SJSA1 (cell line): ENCODE measurements at places on chromosomes 2 and 18. TPM values are rescaled to one million over a fixed set of nuclear protein-coding genes. Genes with fewer than 3 reads are reported as not detected.
A peak's percentile ranks its signal among the peaks of the same experiment; 100 is the strongest.

KLHL30 gene
- 0.50 and 1.5 TPM in 2 replicates for total RNA-seq

UGT1A10 gene
- total RNA-seq, result not detected in 2 replicates

- no peaks in the 10 kb centered on the region for H3K36me3 ChIP-seq
- H3K4me1 ChIP-seq, result no peaks in the 10 kb centered on the region
- H3K27me3 ChIP-seq, result no peaks in the 10 kb centered on the region
- no peak overlapping the region for H3K27ac ChIP-seq
- no peak overlapping the region for H3K4me3 ChIP-seq
Measured at GRCh38 chr2:223315813-223316212, 263.8 kb downstream of the KCNE4 start.

DNA sequence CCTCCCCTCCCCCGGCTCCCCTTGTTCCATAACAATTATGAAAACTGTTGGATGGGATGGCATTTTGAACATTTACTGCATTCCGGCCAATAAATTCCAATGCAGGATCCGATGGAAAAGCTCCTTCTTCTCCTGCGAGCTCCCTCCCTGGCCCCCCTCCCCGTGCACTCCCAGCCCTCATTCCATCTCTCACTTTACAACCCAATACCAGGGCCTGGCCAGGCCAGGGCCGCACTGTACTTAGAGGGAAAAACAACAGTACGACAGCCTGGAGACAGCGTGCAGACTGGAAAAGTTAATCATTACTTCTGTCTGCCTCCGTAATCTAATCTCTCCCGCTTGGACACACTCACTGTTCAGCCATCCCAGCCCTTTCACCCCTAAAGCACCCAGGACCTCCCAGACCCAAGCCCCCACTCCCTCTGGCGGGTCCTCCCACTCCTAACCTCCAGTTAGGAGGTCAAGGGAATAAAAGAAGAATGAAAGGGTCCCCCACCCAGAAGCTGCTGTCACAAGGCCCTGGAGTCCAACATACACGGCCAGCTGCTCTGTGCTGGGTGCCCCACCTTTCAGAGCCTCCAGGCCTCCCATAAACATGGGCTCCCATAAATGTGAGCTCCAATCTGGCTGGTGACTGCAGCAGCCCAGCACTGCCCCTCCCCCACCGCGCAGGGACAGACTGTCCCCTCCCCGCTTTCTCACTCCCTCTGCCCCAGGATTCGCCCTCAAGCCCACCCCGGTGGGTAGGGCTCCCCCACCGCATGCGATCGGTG lies 20.6 kb downstream of the SMAD7 start:
- no peak overlapping the region for H3K4me3 ChIP-seq
- peak overlapping the region; percentile 47 for H3K27ac ChIP-seq
- peaks cover 94% of the 10 kb centered on the region for H3K4me1 ChIP-seq

DNA sequence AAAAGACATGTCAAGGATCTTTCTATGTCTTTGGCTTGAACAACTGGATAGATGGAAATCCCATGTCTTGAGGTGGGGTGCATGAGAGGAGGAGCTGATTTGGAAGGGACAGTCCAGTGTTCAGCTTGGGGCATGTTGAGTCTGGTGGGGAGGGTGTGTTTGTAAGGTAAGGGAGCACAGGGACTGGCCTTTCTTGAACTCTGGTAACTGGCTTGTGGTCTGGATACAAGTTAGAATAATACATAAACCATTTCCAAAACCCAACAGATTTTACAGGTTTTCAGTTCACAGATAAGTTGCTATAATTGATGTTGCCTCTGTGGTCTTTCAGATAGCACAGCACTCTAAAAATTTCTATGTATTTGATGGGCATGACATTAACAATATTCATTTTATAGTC lies 24.2 kb downstream of the RHBDD1 start:
- no peak overlapping the region for H3K4me3 ChIP-seq
- H3K4me1 ChIP-seq, result peaks cover 7% of the 10 kb centered on the region
- peaks cover 2% of the 10 kb centered on the region; the same call in 1 of the 2 replicates for H3K36me3 ChIP-seq
- H3K27me3 ChIP-seq, result no peaks in the 10 kb centered on the region
- no peak for DNase-seq
- H3K27ac ChIP-seq, result no peak overlapping the region

GRCh38 chr2:137178951-137179377 lies 413.6 kb downstream of the THSD7B start:
- H3K27me3 ChIP-seq, result no peaks in the 10 kb centered on the region
- H3K4me3 ChIP-seq, result no peak overlapping the region
- H3K27ac ChIP-seq, result no peak overlapping the region

DNA sequence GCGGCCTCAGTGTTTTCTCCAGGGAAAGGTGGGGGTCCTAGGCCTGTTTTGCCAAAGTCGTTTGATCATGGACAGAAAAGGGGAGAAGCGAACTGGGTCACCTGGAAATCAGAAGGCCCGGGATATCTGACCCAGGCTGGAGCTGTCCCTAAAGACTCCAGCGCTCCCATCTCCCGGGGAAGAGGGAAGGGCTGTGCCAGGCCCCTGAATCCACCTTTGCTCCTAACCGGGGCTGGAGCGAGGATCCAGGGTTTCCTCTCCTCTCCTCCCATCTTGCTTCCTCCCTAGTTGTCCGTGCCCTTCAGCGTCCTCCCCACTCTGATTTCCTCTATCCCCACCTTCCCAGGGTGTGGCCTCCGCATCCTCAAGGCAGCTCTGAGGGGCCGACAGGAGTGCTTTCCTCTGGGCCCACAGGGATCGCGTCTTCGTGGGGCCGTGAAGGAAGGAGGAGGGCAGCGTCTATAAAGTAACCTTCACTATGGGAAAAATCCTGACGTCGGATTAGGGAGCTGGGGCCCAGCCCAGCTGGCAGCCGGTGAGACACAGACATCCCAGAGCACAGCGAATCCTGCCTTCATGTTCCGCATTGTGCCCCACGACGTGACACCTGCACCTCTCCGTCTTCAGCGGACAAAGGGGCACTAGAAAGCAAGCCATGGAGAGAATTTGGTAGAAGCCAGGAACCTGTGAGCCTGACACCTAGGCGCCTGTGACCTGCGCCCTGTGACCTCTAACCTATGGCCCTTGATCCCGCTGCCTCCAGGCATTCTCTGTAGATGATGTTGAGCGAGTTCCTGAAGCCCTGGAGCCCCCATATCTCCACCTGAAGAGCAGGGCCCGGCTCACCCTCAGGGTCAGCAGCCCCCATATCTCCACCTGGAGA lies 212.7 kb upstream of the SALL3 start:
- no peak for DNase-seq
- H3K4me1 ChIP-seq, result no peaks in the 10 kb centered on the region
- no peaks in the 10 kb centered on the region for H3K36me3 ChIP-seq
- H3K4me3 ChIP-seq, result no peak overlapping the region
- H3K27ac ChIP-seq, result no peak overlapping the region

GRCh38 chr2:131035112-131035825 lies 58.0 kb downstream of the FAM168B start:
- H3K4me1 ChIP-seq, result peaks cover 20% of the 10 kb centered on the region
- peak overlapping the region; percentile 42 for H3K4me3 ChIP-seq
- H3K36me3 ChIP-seq, result no peaks in the 10 kb centered on the region
- DNase-seq, result no peak
- no peaks in the 10 kb centered on the region for H3K27me3 ChIP-seq

DNA sequence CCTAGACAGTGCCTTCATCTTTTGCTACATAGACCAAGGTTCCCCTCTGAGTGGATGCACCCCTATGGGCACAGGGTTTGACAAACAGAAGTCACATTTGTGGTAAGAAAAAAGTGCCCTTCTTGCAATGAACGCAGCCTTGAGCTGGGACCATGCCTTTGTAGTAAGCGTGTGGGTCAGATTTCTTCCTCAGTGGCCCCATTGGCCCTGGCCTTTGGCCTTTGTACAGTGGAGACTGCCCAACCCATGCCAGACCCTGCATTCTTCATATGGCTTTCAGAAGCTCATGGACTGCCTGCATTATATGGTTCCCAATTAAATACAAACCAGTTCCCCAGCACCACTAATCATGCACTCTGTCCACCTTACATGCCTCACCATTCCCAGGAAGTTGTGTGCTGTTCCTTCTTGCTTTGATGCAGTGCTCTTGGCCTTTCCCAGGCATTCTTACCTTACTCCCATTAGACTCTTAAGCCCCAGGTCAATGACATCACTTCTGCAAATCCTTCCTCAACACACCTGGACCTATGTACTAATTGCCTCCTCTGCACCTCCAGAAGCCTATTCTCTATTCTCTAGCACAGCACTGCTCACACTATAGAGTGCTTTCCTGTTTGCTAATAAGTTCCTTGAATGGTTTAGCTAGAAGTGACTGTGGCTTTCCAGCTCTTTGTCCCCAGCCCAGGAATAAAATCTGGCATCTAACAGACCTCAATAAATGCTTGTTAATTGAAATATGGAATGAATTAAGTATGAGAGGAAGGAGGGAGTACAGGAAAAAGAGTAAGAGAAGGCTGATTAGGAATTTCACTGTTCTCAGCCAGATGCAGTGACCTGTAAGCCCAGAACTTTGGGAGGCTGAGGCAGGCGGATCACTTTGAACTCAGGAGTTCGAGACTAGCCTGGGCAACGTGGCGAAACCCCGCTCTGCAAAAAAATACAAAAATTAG lies 60.2 kb downstream of the TMEM247 start:
- H3K27ac ChIP-seq, result no peak overlapping the region
- no peak overlapping the region for H3K4me3 ChIP-seq
- H3K27me3 ChIP-seq, result no peaks in the 10 kb centered on the region

DNA sequence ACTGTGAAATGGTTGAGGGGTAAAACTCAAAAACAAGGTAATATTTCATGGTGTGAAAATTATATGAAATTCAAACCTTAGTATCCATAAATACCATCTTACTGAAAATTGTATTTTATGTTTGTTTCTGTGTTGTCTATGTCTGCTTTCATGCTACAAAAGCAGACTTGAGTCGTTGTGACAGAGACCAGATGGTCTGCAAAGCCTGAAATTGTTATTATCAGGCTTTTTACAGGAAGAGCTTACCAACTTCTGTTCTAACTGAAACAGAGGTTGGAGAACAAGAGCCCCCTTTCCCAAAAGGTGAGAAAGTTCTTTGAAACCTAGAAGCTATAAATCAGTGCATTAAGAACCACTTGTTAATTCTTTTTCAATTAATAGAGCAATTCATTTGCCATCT lies 110.0 kb downstream of the COL4A4 start:
- H3K36me3 ChIP-seq, result no peaks in the 10 kb centered on the region
- no peaks in the 10 kb centered on the region for H3K4me1 ChIP-seq
- 0 out of 2 replicates have a peak, but pooled peaks cover 5% of the 10 kb centered on the region for H3K27me3 ChIP-seq

EGR4 gene
- not detected in 2 replicates for total RNA-seq

DNA sequence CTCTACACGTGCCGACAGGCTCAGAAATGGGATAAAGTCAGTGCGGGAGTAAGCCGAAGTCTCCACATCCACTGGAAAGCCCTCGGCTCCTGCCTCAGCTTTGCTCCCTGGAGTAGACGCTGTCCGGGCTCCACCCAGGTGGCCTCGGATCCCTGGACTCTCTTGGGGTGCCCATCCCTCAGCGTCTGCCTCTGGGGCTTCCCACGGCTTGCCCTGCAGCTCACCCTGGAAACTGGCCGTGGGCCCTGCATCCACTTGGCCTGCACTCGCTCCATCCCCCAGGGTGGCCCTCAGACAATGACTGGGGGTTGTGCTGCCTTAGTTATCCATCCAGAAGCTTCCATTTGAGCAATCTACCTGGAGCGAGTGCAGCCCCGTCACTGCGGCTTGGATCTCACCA lies 36.2 kb upstream of the TAF1B start:
- H3K36me3 ChIP-seq, result no peaks in the 10 kb centered on the region
- no peak for DNase-seq
- no peak overlapping the region for H3K27ac ChIP-seq
- peaks cover 27% of the 10 kb centered on the region for H3K4me1 ChIP-seq
- H3K27me3 ChIP-seq, result no peaks in the 10 kb centered on the region
- H3K4me3 ChIP-seq, result no peak overlapping the region

DNA sequence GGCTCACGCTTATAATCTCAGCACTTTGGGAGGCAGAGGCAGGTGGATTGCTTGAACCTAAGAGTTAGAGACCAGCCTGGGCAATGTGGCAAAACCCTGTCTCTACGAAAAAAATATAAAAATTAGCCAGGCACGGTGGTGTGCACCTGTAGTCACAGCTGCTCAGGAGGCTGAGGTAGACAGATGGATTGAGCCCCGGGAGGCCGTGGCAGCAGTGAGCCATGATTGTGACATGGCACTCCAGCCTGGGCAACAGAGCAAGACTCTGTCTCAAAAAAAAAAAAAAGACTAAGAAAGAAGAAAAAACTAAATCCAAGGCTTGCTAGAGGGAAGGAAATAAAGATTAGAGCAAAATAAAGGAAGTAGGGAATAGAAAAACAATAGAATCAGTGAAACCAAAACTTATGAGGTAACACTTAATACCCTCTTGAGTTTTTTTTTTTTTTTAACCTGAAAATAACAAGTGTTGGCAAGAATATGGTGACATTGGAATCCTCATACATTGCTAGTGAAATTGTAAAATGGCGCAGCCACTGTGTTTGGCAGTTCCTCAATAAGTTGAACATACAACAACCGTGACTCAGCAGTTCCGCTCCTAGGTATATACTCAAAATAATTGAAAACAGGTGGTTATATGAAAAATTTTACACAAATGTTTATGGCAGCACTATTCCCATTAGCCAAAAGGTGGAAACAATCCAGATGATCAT lies 85.2 kb downstream of the EML4 start:
- H3K4me3 ChIP-seq, result no peak overlapping the region
- H3K36me3 ChIP-seq, result peaks cover 23% of the 10 kb centered on the region
- no peaks in the 10 kb centered on the region for H3K27me3 ChIP-seq
- no peak overlapping the region for H3K27ac ChIP-seq
- H3K4me1 ChIP-seq, result no peaks in the 10 kb centered on the region

- peaks cover 35% of the 10 kb centered on the region for H3K4me1 ChIP-seq
- DNase-seq, result no peak
- no peaks in the 10 kb centered on the region for H3K36me3 ChIP-seq
- H3K4me3 ChIP-seq, result no peak overlapping the region
- no peaks in the 10 kb centered on the region for H3K27me3 ChIP-seq
Measured at GRCh38 chr2:54772531-54772930, 49.1 kb downstream of the EML6 start.
